ENCODE measurements at places on chromosomes 5 and 9.
A peak's percentile ranks its signal among the peaks of the same experiment; 100 is the strongest.

DNA sequence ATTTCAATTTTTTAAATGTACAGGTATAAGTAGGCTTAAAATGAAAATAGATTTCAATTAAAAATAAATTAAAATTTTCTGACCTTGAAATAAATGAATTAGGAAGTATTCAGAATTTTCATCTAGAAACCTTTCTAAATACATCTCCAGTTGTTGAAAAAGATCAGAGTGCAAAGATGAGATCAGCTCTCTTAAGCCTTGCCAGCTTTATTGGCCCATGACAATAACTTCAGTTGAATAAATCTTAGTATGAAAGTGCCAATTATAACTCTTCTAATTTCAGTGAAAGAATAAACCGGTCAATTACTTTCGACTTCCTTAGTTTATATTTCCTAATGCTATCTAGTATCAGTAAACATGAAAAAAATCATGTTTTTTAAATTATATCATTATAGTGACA, 117.4 kb downstream of the FBXL17 start:
- DNase-seq, result no peak

DNA sequence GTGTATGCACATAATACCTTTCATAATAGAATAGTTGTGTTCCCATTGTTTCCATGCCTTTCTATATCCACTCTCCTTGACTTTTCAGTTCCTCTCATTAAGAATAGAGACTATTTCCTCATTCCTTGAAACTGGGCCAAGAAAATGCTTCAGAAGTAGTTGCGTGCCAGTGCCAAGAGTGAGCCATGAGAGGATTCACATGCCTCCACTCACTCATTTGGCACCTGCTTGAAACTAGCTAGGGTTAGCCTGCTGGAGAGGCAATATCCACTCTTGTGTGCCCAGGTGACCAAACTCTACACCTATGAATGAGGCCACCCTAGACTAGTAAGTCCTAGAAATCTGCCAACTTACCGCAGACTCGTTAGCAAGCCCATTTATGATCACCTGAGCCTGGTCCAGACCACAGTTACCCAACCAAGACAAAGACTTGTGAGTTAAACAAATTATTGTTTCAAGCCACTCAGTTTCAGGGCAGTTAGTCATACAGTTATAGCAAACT, 276.3 kb downstream of the EPB41L4A start:
- no peak for DNase-seq

GRCh38 chr9:137277329-137278041, at the start of gene TOR4A:
Gene TOR4A, plus strand, starts transcription at chr9:137277726. Its CDS starts 964 bp downstream, at chr9:137278690.
- DNase-seq, result no peak

- no peak for DNase-seq
These were observed 266.5 kb upstream of the EFNA5 start for GRCh38 chr5:107937204-107937603.

DNA sequence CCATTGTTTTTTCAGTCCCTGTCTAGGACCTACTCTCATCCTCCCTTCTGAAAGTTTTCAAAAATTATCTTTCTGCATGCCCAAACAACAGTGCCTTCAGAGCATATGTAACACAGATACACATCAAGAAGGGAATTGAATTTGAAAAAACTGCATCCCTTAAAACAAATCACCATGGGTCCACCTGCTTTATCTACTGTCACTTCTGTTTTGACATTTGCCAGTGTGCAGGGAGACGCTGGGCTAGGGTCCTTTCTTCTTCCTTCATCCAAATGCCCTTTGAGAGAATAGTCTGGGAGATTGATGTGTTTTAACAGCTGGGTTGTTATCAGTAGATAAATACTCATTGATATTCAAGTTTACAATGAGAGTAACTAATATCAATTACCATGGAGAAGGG, 1630.1 kb downstream of the MAT2B start:
- DNase-seq, result no peak

GRCh38 chr5:95660060-95660459, 13.5 kb downstream of the RFESD start:
- DNase-seq, result no peak

- no peak for DNase-seq
These were observed 14.5 kb downstream of the GRHPR start for GRCh38 chr9:37437010-37437409.

- DNase-seq, result peak; percentile 63
These were observed 96.2 kb upstream of the ARAP3 start for GRCh38 chr5:141778206-141778605.

- DNase-seq, result no peak
These were observed 41.0 kb upstream of the TMEM252 start for GRCh38 chr9:68581696-68582095.

GRCh38 chr5:103938146-103938695, 375.6 kb upstream of the NUDT12 start:
- no peak for DNase-seq

GRCh38 chr5:74765201-74765600, 1.7 kb downstream of the GFM2 start:
- no peak for DNase-seq

DNA sequence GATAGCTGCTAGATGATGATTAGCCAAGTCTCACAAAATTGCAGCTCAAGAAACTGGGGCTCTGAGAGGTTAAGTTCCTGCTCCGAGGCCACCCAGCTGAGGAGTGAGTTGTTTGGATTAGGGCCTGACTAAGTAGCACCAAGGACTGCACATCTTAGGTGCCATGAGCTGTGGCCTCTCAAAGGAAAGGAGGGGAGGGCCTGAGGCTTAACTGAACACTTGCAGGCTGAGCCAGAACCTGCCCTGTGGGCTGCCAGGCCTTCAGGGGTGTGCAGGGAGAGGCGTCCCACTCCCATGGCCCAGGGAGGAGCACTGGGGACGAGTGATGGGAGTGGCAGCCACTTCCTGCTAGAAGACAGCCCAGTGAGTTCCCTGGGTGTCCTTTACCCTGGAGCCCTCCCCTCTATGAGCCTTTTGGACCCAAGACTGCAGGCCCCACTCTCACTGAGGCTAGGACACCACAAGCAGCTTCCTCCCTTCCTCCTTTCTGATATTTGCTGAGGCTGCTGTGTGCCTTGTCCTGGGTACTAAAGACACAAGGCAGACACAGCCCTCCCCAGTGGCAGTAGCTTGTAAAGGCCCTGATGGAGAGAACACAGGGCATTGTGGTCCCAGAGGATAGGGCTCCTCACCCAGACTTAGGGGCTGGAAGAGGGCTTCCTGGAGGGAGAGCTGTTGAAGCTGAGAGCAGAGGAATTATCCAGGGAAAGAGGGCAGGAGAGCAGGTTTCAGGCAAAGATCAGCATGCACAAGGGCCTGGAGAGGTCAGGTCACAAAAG, 22.1 kb downstream of the LMX1B start:
- no peak for DNase-seq

DNA sequence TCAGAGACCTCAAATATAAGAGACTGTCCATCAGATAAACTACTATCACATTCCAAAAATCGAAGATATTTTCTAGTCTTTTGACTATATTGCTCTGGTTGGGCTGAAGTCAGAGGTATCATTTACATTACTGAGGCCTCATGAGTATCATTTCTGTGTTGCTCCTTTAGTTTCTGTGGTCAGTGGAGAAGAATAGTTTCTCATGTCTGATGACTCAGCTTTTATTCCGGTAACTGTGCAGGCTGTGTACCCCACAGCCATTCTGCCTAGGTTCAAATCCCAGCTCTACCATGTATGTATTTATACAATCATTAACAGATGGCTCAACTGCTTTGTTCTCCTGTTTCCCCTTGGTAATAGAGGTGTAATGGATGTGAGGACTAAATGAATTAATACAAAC, 179.3 kb downstream of the ALDH1A1 start:
- no peak for DNase-seq

DNA sequence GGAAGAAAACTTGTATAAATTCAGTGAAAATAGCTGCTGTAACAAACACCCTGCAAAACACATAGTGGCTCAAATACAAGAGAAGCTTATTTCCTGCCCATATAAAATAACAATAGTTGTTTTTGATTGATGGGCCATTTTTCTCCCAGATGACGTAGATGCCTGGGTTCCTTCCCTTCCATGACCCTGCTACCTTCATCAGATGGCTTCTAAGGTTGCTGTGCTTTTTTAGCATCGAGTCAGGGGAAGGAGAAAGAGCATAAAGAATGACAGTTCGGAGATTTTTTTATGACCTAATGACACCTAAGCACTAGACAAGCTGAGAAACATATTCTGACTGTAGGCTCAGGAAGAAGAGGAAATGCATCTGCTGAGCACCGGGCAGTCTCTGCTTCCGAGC, 34.7 kb upstream of the DPYSL3 start:
- no peak for DNase-seq

- no peak for DNase-seq
These were observed 457.6 kb downstream of the PLK2 start for GRCh38 chr5:58002323-58002722.

- no peak for DNase-seq
These were observed 54.1 kb downstream of the PWWP2A start for GRCh38 chr5:160064995-160065614.

DNA sequence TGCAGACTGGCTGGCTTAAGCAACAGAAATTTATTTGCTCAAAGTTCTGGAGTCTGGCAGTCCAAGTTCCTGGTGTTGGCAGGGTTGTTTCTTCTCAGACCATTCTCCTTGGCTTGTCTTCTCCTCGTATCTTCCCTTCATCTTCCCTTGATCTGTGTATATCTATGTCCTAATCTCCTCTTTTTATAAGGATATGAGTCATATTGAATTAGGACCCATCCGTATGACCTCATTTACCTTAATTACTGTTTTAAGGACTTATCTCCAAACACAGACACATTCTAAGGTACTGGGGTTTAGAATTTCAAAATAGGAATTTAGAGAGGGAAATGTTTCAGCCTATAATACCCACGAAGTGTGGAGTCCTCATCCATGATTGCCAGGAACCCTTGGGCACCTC, 13.1 kb upstream of the LPAR1 start:
- DNase-seq, result no peak

DNA sequence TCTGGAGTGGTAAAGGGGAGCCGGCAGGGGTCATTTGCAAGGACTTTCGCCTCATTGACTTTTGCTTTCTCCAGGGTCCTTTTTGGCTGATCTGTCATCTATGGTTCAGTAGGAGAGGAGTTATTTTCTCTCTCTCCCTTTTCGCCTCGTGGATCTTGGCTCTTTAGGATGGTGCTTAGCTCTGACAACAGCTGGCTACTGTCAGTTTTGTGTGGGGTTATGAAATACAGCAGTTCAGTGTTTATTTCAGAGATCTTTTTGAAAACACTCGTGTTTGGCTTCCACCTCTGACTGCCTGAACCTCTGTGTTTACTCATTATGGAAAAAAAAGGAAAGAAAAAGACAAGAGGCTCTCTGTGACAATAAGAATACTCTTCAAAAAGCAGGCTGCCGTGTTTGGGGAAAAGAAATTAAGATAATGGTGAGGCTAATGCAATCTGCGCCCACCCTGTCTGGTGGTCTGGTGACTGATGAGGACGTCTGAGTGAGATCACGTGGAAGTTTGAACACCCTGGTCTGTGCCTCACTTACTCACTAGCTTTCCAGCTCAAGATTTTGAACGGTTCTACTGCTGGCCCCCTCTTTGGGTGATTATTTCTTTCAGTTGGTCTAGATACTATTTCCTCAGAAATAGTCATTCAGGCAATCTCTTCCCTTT, 567.7 kb downstream of the CAAP1 start:
- no peak for DNase-seq

DNA sequence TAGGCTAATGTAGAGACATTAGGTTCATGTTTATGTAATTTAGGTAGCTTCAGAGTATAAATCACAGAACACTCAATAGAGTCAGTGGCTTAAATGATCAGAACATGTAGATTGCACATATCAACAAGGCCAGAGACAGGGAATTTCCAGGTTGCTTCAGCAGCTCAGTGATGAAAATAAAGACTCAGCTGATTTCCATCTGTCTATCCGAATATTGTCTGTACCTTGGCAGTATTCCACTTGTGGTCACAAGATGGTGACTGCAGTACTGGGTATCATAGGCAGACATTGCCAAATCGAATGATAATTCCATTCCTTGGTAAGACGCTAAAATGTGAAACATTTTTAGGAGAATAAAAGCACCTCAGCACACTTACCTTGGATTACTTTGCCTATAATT, 702.2 kb downstream of the MAT2B start:
- no peak for DNase-seq

GRCh38 chr5:96509721-96510350, 76.8 kb upstream of the PCSK1 start:
- DNase-seq, result no peak

All from mesothelial cell of epicardium (in vitro differentiated cells).